NCI-H526 (cell line): ENCODE measurements at places on chromosomes 4 and X.
A peak's percentile ranks its signal among the peaks of the same experiment; 100 is the strongest.

- DNase-seq, result peak; percentile 18
Observed at GRCh38 chrX:149504226-149504914, 736 bp downstream of the IDS start.

DNA sequence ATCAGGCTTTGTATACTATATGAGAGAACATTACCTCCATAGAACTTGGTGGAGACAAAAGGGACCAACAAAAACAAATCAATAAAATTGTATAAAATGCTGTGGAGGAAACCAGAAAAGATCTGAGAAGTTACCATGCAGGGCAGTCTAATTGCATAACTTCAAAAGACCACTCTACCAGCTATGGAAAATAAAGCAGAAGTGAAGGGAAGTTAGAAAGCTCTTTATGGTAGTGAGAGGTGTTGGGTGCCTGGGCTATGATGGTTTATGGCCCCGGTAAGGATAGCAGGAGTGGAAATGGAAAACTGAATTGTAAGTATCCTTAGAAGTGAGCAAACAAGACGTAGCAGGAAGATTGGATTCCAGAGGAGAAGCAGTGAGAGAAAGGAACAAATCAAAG, 3.1 kb downstream of the TMEM184C start:
- DNase-seq, result no peak

DNA sequence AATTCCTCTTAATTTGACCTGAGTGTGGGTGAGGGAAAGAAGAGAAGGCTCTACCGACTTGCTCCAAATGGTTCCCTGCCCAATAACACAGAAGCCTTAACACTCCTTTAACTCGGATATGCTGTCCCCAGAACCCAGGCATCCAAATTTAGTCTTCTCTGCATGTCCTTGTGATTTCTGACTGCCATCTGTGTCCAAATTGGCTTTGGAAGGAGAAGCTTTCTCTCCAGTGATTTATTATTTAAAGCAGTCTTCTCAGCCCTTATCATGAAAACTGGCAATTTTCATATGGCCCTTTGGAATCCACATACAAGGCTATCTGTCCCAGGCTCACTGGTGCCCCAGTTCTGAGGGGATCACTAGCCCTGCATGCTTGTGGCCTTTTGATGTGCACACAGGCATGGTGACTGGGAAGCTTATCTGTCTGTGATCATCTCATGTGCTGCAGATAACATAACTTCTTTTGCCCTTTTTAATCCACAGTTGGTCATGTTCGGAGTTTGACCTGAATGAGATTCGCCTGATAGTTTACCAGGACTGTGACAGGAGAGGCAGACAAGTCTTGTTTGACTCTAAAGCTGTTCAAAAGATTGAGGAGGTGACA, 56.7 kb downstream of the FNIP2 start:
- no peak for DNase-seq

- DNase-seq, result no peak
Observed at GRCh38 chrX:133983974-133984845, 1.2 kb downstream of the GPC3 start.

DNA sequence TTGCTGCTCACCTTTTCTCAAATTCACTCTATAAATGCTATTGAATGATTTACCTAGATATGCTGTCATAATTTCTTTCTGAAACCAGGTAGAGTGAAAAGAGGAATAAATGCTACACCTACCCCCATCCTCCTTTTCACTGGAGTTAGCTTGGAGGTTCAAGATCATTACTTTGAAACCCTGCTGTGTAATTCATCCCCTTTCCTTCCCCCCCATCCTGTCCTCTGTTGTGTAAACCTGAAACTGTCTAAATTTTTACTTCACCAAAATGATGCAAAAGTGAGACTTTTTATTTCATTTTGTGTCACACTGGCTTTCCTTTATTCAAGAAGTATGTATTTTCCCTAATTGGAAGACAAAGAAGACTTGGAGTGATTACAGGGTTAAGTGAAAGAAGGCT, 5.4 kb downstream of the ZCCHC18 start:
- DNase-seq, result no peak

GRCh38 chr4:170037481-170037880, 11.3 kb upstream of the MFAP3L start:
- DNase-seq, result no peak

DNA sequence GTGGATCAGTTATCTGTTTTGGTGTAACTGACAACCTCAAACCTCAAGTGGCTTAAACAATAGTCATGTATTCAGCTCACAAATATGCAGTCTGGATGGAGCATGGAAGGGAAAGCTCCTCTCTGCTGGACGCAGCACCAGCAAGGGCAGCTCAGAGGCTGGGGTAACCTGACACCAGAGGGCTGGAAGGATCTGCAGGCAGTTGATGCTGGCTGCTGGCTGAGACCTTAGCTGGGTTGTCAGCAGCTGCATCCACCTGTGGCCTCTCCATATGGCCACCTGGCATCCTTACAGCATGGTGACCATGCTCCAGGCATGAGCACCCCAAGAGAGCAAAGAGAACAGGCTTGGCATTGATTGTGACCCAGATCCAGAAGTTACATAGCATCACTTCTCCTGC, 46.7 kb downstream of the ENPP6 start:
- peak; percentile 57 for DNase-seq

- DNase-seq, result no peak
Observed at GRCh38 chr4:30765022-30765421, 44.9 kb downstream of the PCDH7 start.

DNA sequence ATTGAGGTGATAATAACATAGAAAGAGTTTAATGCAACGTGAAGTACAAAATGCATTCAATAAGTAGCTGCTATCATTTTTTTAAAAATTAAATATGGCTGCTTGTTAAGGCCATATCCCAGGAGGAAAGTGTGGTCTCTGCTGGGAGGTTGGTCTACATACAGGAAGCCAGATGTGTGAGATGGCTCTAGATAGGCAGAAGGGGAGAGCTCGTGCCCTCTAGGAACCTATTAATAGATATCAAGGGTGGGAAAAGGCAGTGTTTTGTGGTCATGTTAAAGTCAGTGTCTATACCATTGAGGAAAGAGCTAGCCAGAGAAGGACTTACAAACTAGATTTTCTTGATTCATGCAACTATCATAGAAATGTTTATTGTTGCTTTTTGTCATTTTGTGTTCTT, 140.5 kb downstream of the KLHL8 start:
- no peak for DNase-seq

DNA sequence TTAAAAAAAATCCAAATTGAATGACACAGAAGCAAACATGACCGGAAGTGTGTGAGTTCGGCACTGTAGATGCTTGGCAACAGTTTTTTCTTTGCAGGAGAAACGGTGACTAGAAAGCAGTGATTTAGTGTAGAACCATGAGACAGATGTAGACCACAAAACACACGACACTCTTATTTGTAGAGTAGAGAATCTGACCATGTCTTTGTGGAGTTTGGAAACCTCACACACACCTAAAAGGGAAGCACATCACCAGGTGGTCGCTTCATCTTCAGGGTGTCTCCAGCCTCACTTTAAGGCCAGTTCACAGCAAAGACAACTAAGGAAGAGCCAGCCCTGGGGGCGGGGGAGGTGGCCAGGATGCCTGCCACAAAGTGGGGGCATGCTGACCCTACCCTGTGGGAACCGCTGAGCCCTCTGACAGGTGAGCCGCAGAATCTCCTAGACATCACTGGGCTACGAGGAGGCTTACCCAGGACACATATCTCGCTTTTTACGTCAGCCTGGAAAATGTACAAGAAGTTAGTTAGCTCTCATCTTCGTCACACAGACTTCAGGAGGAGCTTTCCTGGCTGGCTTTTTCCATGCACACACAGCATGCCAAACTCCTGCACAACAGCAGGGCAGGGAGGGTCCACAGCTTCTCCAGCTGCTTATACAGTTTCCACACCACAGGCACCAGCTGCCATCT, 64.4 kb upstream of the PDLIM3 start:
- no peak for DNase-seq

- DNase-seq, result no peak
Observed at GRCh38 chrX:30589146-30589888, 11.8 kb upstream of the TASL start.
